Progenitor cell of endocrine pancreas (in vitro differentiated cells): ENCODE measurements at places on chromosomes 6 and 20. TPM values are rescaled to one million over a fixed set of nuclear protein-coding genes. Genes with fewer than 3 reads are reported as not detected.

SLC22A16 gene
- total RNA-seq = not detected in 2 replicates

FBXO30 gene
- total RNA-seq = 13.1 and 13.3 TPM in 2 replicates

TMC2 gene
- not detected in 2 replicates for total RNA-seq

GRCh38 chr6:169227116-169227515 is 26.5 kb downstream of the THBS2 start:
- no peaks in the 10 kb centered on the region for H3K36me3 ChIP-seq
- H3K4me1 ChIP-seq = peaks cover 3% of the 10 kb centered on the region
- no peak for DNase-seq
- H3K27ac ChIP-seq = no peak overlapping the region
- H3K4me3 ChIP-seq = no peak overlapping the region
- no peaks in the 10 kb centered on the region for H3K27me3 ChIP-seq

DNA sequence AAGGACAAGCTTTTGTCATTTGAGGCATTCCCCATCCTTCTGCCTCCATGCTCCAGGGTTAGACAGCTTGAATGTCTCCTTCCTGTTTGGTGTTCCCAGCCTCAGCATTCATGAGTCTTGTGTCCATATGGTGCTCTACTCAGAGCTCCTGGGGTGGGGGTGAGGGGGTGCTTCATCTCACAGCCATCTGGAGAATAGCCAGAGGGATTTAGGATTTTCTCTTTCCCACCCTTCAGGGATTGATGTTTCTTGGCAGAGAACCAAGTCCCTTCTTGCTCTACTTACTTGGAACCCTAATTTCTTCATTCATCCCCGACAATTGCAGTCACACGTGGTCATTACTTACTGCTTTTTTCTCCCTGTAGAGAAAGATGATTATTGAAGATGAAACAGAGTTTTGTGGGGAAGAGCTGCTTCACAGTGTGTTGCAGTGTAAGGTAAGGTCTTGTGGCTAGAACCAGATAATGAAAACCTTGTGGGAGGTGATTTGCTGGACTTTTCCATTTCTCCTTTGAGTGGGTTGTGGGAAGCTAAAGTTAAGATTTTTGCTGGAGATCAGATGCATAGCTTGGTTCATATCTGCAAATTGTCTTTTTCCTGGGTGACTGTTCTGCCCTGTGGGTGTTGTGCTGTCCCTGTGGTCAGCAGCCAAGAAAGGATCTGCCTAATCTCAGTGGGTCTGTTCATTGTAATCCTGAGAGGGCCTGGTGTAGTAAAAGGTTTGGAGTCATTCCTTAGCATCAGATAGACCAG is 18.6 kb downstream of the CMTR1 start:
- no peak for DNase-seq
- H3K4me3 ChIP-seq = no peak overlapping the region
- no peak overlapping the region for H3K27ac ChIP-seq
- no peaks in the 10 kb centered on the region for H3K4me1 ChIP-seq
- H3K27me3 ChIP-seq = no peaks in the 10 kb centered on the region

GRCh38 chr6:119929121-119929520 is 579.6 kb upstream of the MAN1A1 start:
- no peak overlapping the region for H3K4me3 ChIP-seq
- no peak overlapping the region for H3K27ac ChIP-seq
- no peak for DNase-seq

ZFP64 gene
- 25.2 and 26.9 TPM in 2 replicates for total RNA-seq

GRCh38 chr6:103783329-103783728 is 1076.4 kb downstream of the HACE1 start:
- H3K27ac ChIP-seq = no peak overlapping the region
- no peak for DNase-seq
- no peak overlapping the region for H3K4me3 ChIP-seq
- H3K36me3 ChIP-seq = no peaks in the 10 kb centered on the region

DNA sequence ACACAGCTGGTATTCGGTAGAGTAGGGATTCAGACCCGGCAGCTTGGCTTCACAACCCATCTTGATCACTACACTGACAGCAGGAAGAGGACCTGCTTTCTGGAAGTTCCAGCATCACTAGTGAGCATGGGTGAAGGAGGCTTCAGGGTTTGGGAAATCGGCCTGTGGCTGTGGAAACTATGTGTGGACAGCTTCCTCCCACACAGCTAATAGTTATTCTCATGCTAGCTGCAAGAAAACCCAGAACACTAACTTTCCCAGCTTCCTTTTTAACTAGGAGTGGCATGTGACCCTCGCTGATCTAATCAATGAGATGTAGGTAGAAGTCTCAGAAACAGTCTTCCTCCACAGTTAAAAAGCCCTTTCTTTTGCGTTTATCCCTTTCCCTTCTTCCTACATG is 36.3 kb upstream of the SIRPA start:
- DNase-seq = no peak
- peaks cover 9% of the 10 kb centered on the region for H3K27me3 ChIP-seq
- H3K4me3 ChIP-seq = no peak overlapping the region
- H3K27ac ChIP-seq = no peak overlapping the region
- H3K4me1 ChIP-seq = peaks cover 20% of the 10 kb centered on the region
- no peaks in the 10 kb centered on the region for H3K36me3 ChIP-seq
